ENCODE measurements at places on chromosomes 3 and 15.

GRCh38 chr15:40986820-40987219, 33.5 kb downstream of the CHAC1 start:
- no peak for DNase-seq

DNA sequence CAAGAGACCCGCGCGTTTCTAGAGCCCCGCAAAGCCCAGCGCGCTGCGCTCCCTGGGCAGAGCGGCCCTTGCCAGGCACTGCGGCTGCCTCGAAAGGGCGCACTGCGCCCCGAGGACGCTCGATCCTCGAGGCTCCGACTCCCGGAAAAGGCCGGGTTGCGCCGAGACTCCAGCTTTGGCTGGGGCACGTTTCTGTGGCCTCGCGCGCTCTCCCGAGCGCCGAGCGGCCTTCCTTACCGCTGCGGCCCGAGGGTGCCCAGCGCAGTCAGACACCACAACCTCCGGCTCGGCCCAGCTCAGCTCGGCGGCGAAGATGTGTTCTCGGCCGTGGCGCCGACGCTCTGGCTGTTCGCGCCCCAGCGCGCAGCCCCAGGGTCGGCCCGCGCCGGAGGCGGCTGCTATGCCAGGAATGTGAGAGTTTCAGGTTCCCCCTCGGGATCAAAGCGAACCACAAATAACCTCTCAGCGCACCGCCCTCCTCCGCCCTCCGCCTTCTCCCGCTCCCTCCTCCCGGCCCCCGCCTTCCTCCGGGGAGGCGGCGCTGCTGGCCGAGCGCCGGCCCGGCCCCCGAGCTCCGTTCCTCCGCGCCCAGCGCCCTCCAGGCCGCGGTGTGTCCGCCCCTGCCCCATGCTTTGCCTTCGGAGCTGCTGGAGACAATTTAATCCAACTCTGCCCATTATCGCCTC, at the start of gene AMOTL2:
AMOTL2 (minus strand) TSS at position 343 of the 686 bp plus-strand sequence. CDS start 3,014 bp downstream, outside the sequence.
- peak; percentile 82 for DNase-seq

DNA sequence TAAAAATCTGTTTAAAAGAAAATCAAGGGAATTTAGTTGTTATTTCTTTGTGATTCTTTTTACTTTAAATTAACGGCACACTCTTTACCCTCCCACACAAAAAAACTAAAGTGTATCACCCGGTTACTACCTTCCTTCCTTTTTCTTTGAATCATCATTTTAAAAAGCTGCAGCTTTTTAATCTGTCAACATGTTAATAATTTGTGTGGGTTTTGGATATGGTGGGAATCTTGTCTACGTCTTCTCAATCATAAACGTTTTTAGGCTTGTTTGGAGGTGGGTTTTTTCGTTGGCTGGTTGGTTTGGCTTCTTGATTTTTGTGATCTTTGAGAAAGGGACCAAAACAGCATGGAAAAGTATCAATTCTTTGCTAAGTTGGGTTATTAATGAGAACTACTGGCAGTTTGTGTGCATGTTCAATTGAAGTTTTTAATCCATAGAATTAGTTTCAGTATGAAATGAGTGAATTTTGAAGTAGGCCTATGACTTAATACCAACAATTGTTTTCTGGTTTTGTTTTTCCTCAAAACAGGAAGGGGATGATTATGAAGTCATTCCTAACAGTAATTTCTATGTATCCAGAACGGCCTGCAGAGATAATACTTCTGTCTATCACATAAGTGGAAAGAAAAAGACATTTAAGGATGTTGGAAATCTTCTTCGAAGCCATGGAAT, 4.5 kb downstream of the SMC4 start:
- peak; percentile 47 for DNase-seq

DNA sequence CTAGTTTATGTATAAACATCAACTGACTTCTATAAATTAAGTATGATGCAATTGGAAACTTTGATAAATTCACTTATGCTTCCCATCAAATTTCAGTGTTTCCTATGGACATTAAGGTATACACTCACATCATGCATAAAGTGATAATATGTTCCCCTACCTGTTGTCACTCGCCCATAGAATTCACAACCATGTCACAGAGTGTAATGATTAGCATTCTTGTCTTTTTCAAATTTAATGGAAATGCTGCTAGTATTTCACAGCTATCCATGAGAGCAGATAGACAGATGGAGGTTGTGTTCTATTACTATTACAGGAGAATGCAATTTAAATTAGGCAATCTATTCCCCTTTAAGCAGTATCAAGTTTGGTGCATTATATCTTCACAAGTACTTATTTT, 984 bp downstream of the PLSCR4 start:
- DNase-seq, result no peak

DNA sequence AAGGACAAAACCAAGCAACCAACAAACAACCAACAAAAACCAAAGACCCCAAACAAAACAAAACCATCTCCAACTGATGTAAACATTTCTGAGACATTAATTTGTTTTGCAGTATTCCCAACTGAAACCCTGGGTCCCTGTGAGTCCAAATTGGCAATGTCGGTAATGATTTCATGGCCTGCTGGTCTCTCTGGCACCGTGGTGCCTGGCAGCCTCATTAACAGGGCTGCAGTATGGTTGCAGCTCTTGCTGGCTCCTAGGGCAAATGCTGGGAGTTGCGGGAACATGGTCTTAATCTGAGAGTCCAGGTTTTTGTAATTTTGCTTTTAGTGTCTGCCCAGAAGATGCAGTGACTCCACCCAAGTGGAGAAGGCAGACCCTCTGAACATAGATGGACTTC, 128.3 kb downstream of the SV2B start:
- DNase-seq, result no peak

DNA sequence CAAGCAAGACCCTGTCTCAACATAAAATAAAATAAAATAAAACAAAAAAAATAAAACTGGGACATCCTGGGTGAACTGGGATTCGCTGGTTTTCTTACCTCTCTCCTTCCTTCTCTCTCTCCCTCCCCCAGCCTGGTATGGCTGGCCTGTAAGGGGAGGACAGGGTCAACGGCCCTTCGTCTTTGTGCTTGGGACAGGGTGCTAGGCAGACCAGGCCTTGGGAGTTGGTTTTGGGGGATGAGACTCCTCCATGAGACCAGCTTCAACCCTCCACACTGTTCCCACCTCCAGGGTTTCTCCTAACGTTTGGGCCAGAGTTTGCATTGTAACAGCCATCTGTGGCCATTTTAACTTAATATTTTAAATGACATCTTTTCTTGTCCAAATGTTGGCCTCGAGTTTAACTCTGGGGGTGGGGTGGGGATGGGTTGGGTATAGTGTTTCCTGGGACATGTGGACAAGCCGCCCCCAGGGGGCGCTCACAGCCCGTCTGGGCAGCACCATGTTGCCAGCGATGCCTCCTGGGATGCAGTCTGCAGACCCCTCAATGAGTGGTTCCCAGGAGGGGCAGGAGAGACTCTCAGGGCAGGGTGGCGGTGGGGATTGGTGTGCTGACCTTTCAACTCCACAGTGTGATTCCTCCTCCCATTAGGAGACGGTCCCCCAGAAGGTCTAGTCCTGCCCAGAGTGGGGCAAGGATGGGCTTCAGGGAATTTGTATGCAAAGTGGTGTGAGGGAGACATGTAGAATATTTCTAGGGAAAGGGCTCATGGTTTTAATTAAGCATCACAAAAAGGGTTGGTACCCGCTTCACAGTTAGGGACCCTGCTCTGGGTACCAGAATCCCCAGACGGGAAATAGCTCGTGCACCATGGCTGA, 37.7 kb upstream of the LCTL start:
- DNase-seq, result peak; percentile 24

GRCh38 chr3:152039887-152040286, 166.4 kb downstream of the SUCNR1 start:
- no peak for DNase-seq

- DNase-seq, result no peak
Observed at GRCh38 chr3:169610888-169611291, 52.6 kb downstream of the MECOM start.

GRCh38 chr3:4758957-4759656, 220.1 kb upstream of the BHLHE40 start:
- DNase-seq, result no peak

DNA sequence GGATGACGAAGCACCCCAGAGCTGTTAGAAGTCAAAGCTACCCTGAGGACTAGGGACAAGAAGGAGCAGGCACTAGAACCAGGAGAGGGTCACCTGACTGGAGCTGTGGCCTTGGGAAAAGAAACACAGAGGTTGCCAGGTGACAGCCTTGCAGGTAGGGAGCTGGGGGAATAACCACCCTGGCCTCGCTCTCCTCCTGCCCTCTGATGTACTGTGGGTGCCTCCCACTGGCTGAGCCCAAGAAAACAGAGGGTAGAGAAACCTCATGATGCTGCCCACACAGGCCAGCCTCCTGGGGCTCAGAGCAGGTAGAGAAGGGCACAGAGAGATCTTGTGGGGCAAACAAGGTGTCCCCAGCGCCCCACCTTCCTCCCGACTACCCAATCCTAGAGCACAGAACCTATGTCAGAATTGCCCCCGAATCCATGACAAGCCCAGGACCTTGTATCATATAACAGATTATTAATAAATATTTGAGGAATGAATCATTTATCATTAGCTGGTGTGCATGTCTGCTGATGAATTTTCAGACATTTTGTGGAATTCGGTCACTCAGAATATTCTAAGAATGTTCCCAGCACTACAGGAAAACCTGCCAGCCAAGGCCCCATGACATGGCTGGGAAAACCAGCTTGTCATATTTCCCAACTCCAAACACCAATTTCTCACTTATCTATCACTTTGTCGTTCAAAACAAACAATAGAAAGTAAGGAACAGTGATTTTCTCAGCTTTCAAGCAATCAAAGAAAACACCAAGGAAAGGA, 59.8 kb upstream of the MEX3B start:
- no peak for DNase-seq

DNA sequence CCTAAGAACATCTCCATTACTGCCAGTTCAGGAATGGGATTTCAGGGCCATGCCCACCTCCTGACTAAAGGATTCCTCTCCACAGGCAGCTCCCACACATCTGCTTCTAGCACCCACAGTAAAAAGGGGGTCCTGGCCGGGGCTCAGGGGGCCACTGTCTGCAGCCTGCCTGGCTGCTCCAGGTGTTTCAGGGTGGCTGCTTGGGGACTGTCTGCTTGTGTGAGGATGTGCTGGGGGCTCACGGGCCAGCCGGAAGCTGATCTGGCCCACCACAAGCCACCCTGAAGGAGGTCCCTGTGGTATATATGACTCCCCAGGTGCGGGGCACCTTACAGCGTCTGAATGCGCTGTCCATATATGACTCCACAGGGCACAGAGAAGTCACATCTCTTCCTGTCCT, 135.4 kb downstream of the NSMCE3 start:
- DNase-seq, result no peak

DNA sequence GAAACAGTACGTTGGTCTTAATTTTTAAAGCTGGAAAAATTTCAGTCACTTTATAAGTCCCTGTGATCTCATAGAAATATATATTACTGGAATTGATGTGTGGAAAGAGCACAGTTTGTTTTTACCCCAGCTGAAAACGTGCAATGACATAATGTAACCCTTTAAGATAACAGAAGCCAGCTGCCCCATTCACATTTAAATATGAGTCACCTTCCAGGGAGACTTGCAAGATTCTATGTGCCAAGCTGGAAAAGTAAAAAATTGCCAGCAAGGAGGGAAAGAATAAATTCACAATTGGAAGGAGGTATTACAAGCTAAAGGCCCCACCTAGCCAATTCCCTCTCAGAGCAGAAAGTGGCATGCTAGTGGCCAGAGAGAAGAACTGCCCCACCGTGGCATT, 50.2 kb downstream of the SAMMSON start:
- no peak for DNase-seq

- no peak for DNase-seq
Observed at GRCh38 chr3:27720899-27721716, 1.0 kb downstream of the EOMES start.

DNA sequence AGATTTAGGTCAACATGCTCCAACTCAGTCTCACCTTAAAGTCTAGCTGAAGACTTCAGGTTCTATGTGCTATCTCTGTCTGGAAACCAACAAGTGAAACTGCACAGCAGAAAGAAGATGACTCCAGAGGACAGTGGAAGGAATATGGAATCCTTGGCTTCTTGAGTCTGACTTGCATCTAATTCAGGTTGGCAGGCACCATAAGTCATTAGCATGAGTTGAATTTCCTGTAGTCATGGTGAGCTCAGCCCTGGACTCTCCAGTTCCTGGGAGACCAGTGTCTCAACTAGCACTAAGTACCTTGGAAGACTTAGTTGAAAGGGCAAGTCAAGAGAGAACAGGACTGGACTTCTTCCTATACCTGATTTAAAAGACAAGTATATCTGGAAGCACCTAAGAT, 129.7 kb downstream of the DTWD1 start:
- DNase-seq, result no peak

DNA sequence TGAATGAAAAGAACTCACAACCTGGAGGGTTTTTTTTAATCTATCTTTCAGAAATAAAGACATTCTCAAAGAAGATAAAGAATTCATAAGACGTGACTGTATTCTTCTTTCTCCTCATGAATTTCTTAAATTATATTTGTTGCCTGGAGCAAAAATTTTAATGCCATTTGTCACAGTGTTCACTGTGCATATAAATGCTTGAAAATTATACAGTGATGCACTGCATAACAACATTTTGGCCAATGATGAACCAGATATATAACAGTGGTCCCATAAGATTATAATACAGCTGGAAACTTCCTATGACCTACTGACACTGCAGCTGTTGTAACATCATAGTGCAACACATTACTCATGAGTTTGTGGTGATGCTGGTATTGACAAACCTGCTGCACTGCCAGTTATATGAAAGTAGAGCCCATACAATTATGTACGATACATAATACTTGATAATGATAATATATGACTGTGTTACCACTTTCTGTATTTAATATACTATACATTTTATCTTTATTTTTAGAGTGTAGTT, 67.3 kb downstream of the P2RY1 start:
- peak; percentile 23 for DNase-seq

DNA sequence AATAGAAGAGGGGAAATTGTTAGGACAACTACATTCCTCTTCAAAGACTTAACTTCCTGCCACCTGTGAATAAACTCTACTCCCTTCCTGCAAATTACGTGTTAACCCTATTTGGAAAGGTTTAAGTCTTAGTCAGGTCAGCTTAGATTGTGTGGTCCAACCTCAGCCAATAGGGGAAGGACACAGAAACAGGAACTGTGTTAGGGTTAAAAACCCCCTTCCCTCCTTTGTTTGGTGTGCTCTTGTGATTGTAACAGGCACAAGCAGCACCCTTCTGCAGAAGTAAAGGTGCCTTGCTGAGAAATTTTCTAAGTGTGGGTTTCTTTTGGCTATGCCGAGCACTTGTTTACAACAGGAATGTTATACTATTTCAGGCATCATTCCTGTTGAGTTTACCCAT, 45.0 kb upstream of the FSTL1 start:
- DNase-seq, result no peak

Measured in foreskin melanocyte (primary cell).